NCI-H526 treated with DMSO at 0.1 percent for 48 hours (cell line): ENCODE measurements at places on chromosomes 5 and 9.

DNA sequence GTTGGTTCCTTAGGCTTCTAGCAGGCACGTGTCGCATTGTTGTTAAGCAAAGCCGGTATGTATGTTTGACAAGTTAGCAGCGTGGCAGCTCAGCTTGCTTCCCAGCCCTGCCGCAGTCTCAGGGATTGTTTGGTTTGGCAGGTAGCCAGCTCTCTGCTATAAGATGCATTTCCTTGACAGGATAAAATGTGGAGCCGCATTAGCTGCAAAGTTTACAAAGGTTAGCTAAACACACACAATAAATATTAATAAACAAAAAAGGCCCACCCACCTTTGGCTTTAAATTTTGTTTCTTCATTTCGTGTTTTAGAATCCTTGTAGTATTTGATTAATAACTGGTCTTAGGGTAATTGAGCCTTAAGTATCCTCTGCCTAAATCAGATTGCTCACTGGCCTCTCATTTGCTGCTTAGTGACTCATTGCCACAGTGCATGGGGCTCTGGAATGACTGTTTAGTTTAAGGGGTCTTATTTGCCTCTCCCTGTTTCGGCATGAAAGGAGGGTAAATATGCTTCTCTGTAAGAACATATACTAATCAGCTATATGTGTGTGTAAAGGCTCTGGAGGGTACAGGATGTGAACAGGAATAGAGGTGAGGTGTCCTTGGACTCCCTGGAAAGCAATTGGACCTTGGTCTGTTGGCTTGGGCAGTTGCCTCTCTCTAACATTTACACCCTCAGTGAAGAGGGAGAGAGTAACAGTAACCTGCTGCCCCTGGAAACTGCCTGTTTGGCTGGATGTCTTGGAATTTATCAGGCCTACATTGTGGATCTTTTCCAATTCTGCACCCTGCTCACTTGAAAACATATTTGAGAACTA lies 122.0 kb downstream of the GDNF start:
- DNase-seq = peak; percentile 88

- DNase-seq = no peak
Measured at GRCh38 chr5:3656803-3657202, 61.2 kb downstream of the IRX1 start.

DNA sequence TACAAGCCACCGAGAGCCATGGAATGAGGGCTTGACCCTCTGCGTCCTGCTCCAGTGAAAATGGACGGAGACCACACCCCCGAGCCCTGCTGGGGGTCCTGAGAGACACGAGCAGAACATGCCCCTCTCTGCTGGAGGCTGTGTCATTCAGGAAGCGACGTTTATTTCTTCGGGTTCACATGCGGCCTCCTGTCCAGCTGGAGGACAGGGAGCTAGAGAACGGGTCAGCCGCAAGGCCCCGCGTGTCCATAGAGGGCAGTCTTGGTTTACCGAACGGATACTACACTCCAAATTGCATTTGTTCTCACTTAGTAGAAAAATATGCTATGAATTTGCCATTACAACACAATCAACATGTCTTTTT lies 36.1 kb downstream of the MRPL36 start:
- no peak for DNase-seq

DNA sequence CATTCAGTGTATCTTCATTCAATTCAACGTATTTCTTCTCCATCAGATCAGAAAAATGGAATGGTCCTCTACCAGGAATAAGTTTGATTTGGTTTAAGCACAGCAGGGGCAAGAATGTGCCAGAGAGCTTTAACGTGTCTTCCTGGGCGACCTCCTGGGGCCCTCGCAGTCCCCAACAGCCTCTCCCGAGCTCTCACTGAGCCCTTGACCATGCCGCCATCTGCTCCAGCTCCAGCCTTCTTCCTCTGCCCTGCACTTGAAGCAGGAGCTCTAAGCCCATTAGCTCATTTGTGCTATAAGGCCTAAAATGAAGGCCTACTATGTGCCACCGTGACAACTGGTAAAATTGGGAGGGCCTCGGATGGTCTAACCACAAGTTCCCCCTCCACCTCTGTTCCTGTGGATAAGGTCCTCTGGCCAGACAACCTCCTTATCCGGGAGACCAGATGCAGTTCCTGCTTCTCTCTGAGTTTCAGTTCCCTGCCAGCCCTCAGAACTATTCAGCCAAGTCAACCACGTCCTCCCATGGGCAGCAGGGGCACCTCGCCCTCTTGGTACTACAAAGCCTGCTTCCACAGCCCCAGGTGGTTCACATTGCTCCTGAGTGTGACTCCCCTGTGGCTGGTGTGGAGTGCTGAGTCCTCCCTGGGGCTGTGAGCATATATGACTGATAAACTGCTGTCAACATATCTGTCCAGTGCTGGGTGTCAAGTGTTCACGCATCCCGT lies 35.8 kb downstream of the C5orf15 start:
- no peak for DNase-seq

GRCh38 chr5:122067390-122067789 lies 10.7 kb downstream of the LOX start:
- DNase-seq = no peak

DNA sequence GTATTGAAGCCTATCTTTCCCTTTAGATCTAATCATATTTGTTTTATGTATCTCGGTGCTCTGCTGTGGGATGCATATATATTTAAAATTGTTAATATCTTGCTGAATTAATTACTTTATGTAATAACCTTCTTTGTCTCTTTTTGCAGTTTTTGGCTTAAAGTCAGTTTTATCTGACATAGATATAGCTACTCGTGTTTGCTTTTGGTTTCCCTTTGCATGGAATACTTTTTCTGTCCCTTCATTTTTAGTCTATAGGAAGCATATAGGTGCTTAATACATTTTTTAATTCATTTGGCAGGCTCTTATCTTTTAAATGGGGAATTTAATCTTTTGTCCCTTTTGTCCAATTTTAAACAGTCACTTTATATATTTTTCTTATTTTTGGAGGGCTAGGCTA lies 360.6 kb upstream of the PRR16 start:
- DNase-seq = no peak

GRCh38 chr5:17805227-17805825 lies 171.1 kb downstream of the TAF11L14 start:
- DNase-seq = no peak

GRCh38 chr9:87885484-87886189 lies 3.0 kb downstream of the SPATA31E1 start:
- DNase-seq = no peak

- no peak for DNase-seq
Measured at GRCh38 chr5:171659896-171660295, 125.7 kb upstream of the SMIM23 start.

DNA sequence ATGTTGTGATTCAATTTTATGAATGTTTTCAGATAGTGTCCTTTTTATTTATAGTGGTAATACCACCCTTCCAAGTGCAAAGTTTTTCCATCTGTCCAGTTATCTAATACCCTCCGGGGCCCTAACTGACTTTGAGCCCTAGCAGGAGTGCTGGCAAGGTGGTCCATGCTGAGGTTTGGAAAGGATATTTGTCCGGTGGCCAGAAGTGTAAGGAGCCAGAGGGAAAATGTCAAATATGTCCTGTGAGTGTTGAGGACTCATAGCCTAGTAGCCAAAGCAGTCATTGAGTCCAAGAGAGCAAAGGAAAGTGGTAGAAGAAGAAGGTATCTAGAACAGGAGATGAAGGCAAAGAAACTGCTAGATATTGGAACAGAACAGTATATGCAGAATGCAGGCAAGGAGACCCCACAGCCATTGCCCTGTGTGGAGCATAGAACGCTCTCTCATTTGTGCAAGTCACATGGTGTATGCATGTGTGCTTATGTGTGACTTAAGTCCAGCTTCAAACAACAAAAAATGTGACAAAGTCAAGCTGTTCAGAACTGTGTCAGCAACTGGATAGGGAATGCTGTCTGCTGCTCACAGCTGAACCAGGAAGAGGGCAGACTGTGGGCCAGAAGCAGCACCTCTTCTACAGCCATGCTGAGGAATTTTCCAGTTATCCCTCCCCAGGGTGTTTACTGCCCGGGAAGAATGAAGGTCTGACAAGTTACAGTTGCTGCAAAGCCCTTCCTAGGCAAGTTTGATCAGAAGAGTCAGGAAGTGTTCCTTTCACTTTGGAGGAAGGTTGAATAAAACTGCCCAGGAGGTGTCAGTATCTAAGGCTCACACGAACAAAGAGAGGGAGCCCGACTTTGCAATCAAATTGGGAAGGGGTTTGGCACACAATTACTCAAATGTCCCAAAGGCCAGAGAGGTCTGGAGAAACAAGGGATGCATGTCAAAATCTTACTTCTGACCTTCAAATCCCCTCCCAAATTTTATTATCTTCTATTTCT lies 463.3 kb upstream of the DMAC1 start:
- DNase-seq = no peak

DNA sequence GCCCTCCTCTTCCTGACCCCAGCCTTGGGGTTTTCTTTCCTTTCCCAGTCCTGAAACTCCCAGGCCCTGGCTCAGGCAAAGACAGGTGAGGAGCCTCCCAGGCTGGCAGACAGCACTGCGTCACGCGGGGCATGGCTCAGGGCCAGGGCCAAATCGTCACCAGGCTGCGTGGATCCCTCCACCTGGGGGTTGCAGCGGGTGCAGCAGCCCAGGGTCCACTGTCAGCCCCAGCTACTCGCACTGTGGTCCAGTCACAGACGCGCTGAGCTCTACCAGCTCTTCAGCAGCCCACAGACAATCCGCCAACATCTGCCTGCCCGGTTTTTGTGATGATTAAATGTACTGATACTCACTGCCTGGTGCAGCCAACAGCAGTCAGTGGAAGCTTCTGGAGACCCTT lies 12.1 kb downstream of the FAM78A start:
- DNase-seq = no peak

- no peak for DNase-seq
Measured at GRCh38 chr5:143588933-143589662, 185.6 kb upstream of the NR3C1 start.

DNA sequence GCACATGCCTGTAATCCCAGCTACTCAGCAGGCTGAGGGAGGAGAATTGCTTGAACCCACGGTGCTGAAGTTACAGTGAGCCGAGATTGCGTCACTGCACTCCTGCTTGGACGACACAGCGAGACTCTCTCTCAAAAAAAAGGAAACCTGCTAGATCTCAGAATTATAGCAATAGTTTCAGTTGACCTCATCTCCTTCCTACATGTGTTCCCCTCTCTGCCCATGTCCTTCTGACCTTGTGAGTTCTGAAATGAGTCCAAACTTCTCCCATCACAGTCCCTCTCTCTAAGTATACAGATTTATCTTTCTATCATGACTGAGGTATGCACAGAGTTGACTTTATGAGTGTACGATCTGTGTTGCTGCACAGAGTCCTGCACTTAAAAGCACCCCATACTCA lies 44.6 kb upstream of the SHOC1 start:
- no peak for DNase-seq

DNA sequence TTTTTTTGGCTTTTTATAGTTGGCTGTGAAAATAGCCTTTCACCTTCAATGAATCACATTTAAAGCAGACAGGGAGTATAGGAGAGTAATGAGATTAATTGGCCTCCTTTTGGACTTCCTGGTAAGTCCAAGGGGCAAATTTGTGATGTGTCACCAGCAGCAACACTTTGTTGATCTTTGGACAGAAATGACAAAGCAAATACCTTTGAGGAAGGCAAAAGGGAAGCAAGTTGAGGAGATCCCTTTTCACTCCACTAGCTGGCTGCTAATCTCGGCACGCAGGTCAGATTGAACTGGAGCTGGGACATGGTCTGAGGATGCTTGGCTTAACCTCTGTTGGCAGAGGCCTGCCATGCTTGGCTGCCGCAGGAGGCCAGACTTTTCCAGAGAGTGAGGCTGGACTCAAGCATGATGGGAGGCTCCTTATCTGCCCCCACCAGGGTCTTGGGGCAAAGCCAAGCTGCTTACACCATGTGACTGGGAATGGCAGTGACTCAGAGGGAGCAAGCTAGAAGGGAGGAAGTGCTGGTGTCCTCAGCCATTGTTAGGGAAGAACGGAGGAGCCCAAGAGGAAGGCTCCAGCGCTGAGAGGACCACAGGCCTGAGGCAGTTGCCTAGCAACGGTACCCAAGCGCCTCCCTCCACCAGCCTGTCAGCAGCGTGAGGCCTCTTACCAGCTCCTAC lies 174.5 kb upstream of the MAP1B start:
- no peak for DNase-seq

DNA sequence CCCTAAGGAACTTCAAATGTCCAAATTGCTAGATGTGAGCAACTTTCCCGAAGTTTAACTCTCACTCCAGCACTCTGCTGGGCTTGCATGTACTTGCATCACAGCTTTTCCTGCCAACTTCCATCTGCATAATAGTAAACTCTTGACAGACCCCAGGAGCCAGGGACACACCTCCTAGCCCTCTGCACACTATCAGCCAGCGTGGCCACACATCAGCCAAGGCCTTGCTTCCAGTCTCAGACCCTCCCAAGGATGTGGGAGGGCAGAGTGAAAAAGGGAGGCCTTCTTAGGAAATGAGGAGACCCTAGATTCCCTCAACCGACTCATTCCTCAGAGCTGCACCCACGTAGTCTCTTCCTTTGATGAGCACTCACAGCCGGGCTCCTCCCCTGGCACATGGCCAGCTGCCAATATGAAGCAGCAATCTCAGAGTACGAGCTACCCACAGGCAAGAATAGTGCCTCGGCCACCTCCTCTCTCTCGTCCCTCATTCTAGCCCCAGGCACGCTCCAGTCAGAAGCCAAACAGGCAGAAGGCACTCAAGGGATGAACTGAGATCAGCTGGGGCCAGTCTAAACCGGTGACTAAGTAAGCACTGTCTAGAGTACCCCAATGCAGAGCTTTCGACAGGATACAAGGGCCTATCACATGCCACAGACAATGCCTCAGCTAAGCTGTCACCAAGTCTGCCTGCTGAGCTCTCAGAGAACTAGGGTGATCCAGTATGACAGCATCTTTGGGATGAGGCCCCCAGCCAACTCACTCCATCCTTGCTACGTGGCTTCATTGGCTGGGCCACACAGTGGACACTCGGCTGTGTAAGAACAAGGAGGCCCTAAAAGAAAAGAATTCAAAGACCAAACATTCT lies 2.3 kb downstream of the P4HA2 start:
- no peak for DNase-seq

GRCh38 chr9:133524146-133524545 lies 613 bp downstream of the MYMK start:
- no peak for DNase-seq

DNA sequence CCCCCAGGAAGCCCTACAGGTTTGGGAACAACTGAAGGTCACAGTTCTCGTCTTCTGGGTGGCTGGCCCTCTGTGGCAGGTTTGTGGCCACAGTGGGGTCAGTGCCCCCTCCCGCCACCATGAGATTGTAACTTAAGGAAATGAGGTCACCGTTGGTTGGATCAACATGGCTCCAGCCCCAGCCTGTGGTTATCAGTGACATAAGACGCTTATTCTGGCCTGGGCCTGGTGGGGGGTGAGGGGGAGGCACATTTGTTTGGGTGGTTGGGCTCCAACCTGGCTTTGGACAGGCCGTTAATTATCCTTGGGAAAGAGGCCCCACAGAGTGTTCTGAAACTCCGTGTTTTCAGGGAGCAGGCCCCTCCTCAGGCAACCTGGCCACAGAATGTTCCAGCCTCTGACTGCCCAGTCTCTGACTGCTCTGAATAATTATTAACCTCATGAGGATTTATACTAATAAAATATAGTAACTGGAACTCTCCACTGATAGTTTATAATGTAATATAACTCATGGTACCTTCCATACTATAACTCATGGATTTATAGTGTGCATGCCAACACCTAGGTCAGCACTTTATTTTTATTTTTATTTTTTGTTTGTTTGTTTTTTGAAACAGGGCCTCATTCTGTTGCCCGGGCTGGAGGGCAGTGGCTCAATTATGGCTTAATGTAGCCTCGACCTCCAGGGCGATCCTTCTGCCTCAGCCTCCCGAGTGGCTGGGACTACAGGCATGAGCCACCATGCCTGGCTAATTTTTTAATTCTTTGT lies 58.0 kb upstream of the RPL26L1 start:
- DNase-seq = no peak

GRCh38 chr9:126521551-126521950 lies 92.2 kb upstream of the LMX1B start:
- no peak for DNase-seq

GRCh38 chr9:93064392-93065134 lies 6.1 kb downstream of the SUSD3 start:
- DNase-seq = no peak
